ENCODE measurements at places on chromosomes 1 and 21.

GRCh38 chr1:19312782-19313635 is 883 bp downstream of the SLC66A1 start:
- DNase-seq: no peak

- DNase-seq: no peak
Observed at GRCh38 chr21:35204850-35205541, 155.9 kb upstream of the RUNX1 start.

DNA sequence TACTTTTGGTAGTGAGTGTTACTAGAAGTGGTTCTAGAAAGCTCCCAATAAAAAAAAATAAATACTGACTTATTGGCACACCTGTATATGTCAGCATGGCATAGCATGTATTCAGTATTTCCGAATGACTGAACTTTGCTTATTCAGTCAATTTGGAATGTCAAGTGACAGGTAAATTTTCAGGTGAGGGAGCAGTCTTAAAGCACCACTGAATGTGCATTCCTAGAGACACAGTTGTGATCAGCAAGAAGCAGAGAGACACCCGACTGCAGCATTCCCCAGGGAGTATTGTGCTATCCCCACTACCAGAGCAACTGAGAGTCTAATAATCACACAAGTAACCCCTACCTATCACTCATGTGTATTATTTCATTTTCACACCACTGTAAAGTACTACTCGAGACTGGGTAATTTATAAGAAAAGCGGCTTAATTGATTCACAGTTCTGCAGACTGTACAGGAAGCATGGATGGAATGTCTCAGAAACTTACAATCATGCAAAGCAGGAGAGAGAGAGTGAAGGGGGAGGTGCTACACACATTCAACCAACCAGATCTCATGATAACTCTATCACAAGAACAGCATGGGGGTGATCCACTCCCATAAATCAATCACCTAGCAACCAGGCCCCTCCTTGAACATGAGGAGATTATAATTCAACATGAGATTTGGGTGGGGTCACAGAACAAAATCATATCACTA is 201.5 kb downstream of the TBX15 start:
- DNase-seq: no peak

GRCh38 chr1:78492386-78492950 is 1.7 kb downstream of the PTGFR start:
- no peak for DNase-seq

DNA sequence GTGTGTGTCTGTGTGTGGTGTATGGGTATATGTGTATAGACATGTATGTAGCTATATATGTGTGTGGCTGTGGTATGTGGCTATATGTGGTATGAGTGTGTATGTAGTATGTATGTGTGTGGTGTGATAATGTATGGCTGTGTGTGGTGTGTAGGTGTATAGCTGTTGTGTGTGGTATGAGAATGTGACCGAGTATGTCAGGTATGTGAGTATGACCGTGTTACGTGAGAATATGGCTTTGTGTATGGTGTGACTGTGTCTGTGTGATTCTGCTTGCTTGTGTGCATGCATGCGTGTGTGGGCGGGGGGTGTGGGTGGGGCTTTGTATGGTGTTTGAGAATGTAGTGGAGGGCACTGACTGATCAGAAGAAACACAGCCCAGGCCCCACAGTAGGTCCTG is 3.5 kb downstream of the ZNF691 start:
- DNase-seq: no peak

DNA sequence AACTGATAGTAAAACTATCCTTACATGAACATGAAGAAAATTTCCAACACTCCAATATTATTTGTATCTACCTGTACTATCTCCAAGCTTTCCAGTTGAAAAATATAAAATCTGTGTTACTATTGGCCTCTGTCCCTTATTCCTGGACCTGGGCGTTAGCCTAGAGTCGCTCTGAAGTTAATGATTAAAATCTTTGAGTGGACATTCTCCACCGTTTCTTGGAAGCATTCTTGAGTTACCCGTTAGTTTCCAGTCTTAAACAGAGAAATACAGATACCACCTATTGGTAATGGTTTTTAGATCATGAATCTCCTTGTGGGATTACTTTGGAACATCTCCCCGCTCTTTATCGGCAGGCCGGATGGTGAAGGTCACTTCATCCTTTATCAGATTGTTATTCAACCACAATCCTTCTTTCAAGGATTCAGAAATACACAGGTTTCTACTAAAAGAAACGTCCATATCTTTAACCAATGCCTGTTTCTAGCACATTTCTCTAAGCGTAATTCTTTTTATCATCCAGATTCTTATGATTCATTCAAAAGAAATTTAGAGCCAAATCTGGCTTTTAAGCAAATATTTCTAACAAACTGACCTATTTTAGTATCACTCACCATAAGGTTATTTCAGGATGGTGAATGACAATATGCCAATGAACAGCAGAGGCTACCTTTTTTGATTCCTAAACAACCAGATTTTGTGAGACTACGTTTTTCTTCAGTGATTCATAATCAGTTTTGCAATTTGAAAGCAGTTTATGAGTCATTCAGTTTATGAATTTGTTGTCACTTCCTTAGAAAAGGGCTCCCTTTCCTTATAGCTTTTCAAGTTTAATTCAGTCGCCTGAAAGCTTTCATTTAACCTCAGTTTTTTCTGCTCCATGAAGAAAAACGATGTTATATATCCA is 70.2 kb upstream of the ERRFI1 start:
- DNase-seq: no peak

DNA sequence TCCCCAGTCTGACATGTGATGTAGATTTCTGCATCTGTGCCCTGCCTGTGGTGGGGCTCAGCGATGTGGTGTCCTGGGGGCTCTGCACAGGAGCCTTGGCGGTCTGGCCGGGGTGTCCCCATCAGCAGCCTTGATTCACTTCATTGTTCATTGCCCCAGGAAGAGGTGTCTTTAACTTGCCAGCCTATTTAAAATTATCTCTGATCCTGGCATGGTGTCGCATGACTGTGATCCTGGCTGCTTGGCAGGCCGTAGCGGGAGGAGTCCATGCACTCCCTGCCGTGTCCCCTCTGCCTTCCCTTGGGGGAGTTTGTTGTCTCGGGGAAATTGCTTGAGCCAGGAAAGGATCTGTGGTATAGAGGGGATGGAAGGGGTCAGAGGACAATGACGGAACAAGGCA is 59.9 kb downstream of the TRIM11 start:
- DNase-seq: no peak

DNA sequence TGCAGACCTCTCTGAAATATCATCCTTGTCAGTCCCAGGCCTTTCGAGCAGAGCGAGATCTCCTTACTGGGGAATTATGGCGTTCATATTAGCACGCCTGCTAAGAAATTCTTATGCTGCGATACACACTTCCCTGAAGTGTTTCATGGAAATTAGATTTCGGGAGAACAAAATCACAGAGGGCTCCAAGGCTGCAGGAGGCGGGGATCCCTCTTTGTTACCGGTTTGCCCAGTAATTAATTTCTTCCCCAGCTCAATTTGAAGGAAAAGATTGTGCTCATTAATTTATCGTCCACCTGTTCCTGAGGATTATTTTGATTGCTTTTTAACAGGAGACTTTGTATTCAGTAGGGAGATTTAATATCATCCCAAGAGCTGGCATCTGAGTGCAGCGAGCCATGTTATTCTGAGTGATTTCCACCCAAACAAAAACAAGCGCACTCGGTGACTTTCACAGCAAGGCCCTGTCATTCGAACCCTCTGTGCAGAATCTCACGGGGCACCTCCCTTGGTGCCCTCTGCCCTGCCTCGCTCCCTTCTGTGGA is 202.3 kb upstream of the GALNT2 start:
- no peak for DNase-seq

DNA sequence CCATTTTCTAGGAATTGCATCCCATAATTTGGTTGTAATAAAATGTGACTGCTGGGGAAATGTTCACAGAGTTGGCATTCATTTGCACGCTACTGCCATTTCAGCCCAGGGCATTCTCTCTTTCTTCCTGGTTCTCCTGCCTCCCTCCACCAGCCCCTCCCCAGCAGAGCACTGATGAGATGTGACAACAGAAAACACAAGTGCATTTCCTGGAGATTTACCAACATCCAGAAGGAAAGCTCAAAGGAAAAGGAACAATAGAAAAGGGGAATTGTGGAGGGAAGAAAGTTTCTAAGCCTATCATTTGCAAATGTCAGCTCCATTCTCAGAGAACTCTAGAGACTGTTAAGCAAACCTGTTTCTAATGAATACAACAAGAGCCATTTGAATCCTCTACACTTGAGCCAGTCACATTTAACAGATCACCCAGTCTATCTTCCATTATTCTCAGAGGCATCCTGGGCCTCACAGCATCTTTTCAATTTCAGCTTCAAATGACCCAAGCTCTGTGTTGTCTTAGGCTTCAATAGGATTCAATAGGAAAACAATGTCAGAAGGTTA is 395.6 kb upstream of the PBX1 start:
- no peak for DNase-seq

DNA sequence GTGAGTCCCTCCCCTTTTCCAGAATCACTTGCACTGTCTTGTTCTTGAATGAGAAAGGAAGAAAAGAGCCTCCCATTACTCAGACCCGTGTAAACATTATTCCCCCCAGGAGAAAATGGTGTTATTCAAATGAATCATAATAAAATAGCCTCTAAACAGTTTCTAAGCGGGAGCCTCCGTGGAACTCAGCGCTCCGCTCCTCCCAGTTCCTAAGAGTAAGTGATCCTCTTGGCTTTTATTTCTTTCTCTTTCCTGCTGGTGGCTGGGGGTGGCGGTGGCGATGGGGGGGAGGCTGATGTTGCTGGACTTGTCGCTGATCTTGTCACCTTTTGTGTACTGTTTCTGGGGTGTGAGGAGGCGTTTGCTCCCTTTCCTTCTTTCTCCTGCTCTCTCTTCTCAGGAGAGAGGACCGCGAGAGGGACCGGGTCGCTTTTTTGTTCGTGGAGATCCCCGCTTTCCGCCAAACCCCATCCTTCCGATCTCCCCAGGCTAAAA is 781 bp downstream of the PROX1 start:
- no peak for DNase-seq

Measured in GM19239 (cell line).